ENCODE measurements at places on chromosomes 13 and 19.

- DNase-seq = no peak
These were observed 579.1 kb downstream of the GPC6 start for GRCh38 chr13:93805736-93806135.

GRCh38 chr13:29109987-29110386 lies 289.8 kb downstream of the MTUS2 start:
- DNase-seq = no peak

DNA sequence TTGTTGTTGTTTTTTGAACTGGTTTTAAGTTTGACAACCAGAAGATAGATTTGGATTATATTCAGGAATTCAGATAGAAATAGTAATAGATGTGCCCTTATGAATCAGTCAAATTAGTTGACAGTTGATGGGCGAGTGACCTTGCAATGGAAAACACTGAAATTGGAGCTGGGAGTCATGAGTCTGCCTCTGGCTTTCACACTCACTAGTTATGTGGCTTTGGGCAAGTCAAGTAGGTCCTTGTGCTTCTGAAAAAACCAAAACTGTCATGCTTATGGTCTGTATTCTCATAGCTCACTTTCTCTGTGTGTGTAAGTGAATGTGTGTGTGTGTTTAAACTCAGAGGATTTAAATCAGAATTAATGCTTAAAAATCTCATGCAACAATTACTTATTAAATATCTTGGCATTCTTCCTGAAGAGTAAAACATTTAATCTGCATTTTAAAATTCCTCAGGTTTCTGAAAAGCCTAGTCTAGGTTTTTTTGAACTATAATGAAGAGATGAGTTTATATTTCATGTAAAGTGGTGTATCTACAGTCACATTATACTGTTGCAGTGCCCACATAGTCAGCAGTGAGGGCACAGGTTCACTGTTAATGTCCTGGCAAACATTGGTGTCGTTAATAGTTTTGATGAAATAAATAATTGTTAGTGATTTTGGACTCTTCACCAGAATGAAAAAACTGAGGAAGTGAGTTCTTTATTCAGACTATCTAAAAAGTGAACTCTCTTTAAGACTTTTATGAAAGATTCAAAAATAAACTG lies 32.5 kb downstream of the UCHL3 start:
- no peak for DNase-seq

DNA sequence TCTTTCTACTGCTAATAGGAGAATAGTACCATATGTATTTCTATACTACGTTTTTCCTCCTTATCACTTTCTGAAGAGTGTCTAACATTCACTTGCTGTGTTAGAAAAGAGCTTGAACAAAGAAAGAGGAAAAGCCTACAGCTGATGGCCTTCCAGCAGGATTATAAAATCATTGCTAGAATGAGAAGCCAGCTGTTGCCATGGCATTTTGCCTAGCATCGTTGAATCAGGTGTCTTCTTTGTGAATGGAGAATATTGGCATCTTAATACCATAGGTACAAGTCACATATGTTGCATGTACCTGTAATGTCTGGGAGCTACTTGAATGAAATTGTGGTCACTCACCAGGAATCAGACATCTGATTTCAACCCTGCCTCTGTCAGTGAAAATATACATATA lies 1174.9 kb downstream of the PCDH17 start:
- DNase-seq = no peak

DNA sequence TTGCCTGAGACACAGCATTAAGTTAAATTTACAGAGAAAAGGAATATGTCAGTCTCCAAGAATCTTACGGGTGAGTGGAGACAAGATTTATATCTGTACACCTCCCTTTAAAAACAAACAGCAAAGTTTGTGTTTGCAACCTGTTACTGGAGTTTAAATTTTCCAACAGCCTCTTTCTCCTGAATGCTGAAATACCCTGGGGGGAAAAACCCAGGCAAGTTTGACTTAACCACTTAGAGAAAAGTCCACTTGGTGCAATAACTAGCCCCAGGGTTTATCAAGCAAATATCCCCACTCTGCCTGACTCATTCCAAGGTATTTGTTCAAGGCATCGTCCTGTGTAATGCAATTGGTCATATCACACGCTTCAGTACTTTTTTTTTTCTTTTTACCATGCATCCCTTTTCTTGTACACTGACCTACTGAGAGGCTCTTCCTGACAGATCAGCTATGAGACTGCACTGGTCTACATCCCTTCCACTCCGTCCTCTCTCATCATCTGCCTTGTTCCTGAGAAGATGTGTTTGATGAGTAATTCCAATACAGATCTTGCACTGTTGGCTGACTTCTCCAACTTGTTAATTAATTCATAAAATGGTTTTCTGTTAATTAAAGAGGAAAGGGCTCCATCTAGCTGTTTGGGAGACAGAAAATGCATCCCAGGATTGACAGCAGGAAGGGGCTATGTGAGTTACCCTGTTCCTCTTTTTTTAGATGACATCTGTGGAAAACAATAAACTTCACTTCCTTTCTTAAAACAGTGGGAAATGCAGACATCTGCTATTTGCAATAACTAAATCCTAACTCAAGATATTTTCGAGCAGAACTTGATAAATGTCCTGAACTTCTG lies 212.5 kb upstream of the IRS2 start:
- no peak for DNase-seq

- DNase-seq = no peak
These were observed 37.3 kb downstream of the DNAJC3 start for GRCh38 chr13:95714142-95714832.

GRCh38 chr19:47035127-47036096 lies 13.0 kb downstream of the TMEM160 start:
- DNase-seq = peak; percentile 77

GRCh38 chr13:26448032-26448431 lies 109.5 kb upstream of the WASF3 start:
- DNase-seq = no peak

GRCh38 chr19:7917267-7918061 lies 2.7 kb upstream of the SNAPC2 start:
- no peak for DNase-seq

- no peak for DNase-seq
These were observed 28.1 kb upstream of the POMP start for GRCh38 chr13:28630869-28631268.

- DNase-seq = no peak
These were observed 120.6 kb downstream of the ESD start for GRCh38 chr13:46676378-46676725.

DNA sequence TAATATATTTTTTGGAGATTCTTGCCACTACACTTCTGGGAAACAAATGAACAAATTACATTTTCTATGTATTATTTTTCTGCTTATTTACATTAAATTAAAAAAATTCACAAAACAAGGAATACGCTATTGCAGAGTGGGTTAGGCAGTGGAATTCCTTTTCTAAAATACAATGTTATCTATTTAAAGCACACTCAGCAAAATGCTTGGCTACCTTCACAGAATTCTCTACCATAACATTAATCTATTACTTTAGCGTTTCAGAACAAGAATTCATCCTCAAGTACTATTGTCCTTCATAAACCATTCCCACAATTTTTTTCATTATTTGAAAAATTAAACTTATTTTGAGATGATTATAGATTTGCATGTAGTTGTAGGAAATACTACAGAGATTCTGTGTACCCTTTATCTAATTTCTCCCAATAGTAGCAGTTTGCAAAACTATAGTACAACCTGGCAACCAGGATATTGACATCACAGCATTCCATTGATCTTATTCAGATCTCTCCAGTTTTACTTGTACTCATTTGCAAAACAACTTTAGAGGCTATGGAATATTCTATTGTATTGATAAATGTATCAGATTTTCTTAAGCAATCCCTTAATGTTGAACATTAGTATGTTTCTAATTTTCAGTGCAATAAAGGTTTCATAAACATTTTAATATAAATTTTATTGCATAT lies 120.9 kb downstream of the DLEU7 start:
- DNase-seq = no peak

DNA sequence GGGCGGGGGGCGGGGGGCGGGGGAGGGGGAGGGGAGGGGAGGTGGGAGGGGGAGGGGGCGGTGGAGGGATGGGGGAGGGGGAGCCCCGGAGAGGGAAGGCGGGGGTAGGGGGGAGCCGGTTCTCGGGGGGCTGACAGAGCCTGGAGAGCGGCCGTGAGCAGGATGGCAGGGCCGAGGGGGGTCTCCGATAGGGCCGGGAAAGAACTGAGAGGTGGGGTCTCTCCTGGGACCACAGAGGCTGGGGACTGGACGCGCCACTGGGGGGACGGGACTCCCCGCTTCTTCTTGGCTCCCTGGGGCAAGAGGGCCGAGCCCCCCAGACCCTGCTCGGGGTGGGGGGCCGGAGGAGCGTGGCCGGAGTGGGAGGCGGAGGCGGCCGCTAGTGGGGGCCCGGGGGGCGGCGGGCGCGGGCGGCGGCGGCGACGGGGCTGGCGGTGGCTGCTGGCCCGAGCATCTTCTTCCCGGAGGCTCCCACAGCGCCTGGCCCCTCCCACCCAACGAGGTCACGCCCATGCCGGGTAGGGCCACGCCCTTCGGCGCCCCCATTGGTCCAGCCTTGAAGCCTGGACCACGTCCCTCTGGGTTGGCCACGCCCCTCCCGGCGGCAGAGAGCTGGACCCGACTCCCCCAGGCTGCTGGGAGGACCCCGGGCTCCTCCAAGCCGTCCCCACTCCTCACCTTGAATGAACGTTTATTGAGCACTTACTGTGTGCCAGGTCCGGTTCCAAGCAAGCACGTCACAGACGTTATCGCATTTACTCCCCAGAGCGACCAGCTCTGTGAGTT lies at the start of gene NOVA2:
TSS of gene NOVA2 (minus strand) at position 313 of the 786 bp plus-strand sequence. CDS start 514 bp downstream, outside the sequence.
- no peak for DNase-seq

DNA sequence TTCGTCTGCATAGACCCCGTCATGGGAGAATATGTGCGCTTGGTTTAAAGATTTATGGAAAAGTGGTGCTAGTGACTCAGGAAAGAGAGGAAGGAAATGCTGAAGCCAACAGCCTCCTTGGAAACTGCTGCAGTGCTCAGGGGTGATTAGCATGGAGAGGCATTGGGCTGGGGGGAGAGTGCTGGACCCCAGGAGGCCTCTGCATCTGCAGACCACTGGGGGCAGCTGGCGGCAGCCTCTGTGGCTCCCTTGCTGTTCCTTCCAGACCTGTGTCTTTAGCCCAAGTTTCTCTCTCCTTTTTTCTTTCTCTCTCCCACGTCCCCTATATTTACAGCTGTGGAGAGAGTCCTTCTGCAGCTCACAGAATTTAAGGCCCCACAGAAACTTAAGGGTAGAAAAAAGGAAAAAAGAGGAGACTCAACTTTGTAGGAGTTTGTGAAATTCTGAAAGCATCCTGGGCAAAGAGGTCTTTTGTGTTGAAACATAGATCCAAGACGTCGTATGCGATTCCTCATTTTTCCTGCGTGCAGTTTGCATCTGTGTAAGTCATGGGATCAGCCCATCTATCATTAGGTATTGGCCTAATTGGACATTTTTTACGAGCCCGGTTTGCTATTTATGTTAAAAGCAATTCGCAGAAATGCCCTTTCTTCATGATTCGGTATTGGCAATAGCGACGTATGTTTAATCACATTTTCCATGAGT lies 116.2 kb upstream of the ZNF536 start:
- DNase-seq = no peak

DNA sequence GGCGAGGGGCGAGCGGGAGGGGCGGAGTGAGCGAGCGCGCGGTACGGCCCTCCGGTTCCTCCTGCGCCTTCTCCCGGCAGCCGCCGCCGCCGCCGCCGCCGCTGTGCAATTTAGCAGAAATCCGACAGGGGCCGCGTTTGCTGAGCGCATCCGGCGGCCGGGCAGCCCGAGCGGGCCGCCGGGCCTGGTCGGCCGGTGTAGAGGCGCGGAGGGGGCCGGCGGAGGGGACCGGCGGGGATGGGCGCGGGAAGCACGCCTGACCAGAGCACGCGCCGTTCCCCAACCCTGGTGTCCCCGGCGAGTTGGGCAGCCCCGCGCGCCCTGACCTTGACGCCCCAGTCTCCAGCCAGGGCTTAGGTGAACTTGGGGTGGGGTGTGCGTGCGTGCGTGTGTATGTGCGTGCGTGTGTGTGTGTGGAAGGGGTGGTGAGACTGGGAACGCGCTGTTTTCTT lies 144.5 kb upstream of the ZNF536 start:
- no peak for DNase-seq

DNA sequence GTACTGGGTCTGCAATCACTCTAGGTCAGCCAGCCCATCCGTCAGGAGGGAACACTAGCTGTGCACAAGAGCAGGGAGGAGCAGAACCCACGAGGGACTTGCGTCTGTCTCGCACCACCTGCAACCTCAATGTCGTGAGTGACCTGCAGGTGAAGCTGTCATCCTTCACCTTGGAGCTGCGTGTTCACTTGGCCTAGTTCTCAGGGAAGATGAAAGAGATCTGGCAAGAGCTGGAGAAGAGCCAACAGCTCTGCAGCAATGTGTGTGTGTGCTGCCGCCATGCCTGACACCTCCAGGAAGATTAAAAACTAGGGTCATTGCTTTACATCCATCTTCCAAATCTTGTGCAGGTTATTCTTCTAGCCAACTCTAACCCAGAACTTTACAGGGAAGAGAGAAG lies 117.6 kb upstream of the MRI1 start:
- DNase-seq = no peak

- DNase-seq = no peak
These were observed 333.4 kb downstream of the KCTD12 start for GRCh38 chr13:76552807-76553206.

- DNase-seq = no peak
These were observed 207.8 kb downstream of the RFC3 start for GRCh38 chr13:34025746-34026145.

DNA sequence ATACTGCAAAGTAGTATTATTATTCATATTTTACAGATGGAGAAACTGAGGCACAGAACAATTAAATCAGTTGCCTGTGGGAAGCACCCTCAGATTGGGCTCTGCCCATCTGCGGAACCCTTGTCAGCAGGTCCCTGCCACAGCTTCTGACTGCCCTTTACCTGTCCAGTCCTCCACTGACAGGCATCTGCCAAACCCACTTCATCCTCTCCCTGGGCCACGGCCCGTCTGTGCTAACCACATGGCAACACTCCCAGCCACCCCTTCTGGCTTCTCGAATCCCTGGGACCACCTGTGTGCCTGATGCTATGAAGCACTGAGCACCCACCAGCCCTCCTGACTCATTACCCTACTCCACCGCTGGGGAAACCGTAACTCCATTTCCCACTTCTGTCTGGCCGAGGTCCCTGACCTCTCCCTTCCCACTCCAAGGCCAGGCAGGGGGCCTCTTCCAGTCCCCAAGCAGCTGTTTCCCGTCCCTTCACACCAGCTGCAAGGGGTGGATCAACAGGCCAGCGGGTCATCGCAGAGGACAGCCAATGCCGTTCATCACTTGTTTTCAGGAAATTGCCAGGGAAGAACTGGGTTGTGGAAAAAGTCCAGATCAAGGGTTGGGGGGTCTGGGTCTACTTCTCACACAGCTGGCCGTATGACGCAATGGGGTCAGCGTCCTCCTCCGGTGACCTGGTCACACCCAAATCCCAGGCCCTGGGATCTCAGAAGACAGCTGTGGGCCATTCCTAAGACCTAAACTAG lies 2.5 kb downstream of the KANK3 start:
- no peak for DNase-seq

GRCh38 chr13:112760435-112760834 lies 70.6 kb downstream of the ATP11A start:
- no peak for DNase-seq

GRCh38 chr13:46121597-46122163 lies 16.8 kb upstream of the CPB2 start:
- DNase-seq = no peak
